ENCODE measurements at places on chromosomes 7 and 10.
A peak's percentile ranks its signal among the peaks of the same experiment; 100 is the strongest.

- no peak for DNase-seq
- peaks cover 44% of the 10 kb centered on the region for H3K27me3 ChIP-seq
- no peaks in the 10 kb centered on the region for H3K36me3 ChIP-seq
- H3K4me1 ChIP-seq: peaks cover 3% of the 10 kb centered on the region
These were observed 135.9 kb downstream of the ZNF92 start for GRCh38 chr7:65509368-65510186.

DNA sequence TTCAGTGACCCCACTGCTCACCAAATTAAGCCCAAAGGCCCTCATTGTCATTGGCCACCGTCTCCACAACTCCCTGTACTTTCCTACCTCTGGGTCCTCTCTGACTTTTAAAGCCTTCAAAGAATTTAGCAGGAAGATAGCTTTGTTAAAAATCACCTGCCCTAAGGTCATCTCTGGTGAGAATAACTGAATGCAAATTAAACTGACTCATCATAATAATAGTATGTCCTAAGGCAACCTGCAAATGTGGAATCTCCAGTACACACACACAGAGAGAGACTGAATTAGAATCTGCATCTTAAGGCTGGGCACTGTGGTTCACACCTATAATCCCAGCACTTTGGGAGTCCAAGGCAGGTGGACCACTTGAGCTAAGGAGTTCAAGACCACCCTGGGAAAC, 24.1 kb downstream of the OAT start:
- DNase-seq: no peak
- H3K36me3 ChIP-seq: peaks cover 7% of the 10 kb centered on the region
- H3K27ac ChIP-seq: no peak overlapping the region
- H3K4me1 ChIP-seq: no peaks in the 10 kb centered on the region
- H3K27me3 ChIP-seq: no peaks in the 10 kb centered on the region
- H3K4me3 ChIP-seq: no peak overlapping the region

GRCh38 chr10:33211106-33211878, 123.2 kb downstream of the NRP1 start:
- H3K4me1 ChIP-seq: peaks cover 13% of the 10 kb centered on the region
- peak overlapping the region; percentile 63 for H3K27ac ChIP-seq
- no peak overlapping the region for H3K4me3 ChIP-seq
- no peak for DNase-seq
- peaks cover 33% of the 10 kb centered on the region for H3K36me3 ChIP-seq
- H3K27me3 ChIP-seq: no peaks in the 10 kb centered on the region

DNA sequence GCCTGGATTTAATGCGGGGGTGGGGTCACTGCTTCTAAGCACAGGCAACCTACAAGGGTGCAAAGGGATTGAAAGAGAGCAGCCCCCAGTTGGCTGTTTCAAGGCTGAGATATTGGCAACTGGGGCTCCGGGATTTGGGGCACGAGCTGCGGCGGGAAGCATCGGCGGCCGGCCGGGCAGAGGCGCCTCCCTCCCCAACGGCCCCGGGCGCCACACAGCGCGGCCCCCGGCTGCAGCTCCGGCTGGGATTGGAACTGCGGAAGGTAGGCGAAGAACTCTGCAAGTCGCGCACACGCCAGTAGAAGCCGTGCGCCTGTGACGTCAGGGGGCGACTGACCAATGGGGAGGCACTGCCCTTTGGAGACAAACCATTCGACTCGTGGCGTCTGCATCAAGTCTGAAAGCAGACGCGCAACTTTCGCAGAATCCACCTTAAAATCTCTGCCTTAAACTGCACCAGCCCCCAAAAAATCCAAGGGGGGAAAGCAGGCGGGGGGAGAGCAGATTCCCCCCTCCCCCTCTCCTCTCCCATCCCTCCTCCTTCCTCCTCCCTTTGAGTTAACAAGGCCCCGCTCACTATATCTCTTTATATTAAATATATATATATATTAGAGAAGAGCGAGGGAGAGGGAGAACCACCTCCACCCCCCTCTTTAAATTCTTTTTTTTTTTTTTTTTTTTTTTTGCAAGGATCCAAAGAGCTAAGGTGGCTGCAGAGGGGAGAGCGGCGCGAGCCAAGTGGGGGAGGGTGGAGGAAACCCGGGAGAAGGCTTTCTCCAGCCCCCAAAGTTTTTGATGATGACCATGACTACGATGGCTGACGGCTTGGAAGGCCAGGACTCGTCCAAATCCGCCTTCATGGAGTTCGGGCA, at the start of gene DLX6:
DLX6 (plus strand) TSS at position 371 of the 872 bp plus-strand sequence; CDS start at position 796, 425 bp downstream.
- DNase-seq: peak; percentile 77
- H3K27ac ChIP-seq: peak within 1 kb of the TSS; percentile 92
- peaks cover 92% of the 10 kb centered on the region for H3K27me3 ChIP-seq
- peaks cover 32% of the 10 kb centered on the region for H3K4me1 ChIP-seq
- peaks cover 21% of the 10 kb centered on the region for H3K36me3 ChIP-seq

GRCh38 chr7:13132314-13132713, 444.9 kb downstream of the ARL4A start:
- no peaks in the 10 kb centered on the region for H3K27me3 ChIP-seq
- no peak overlapping the region for H3K27ac ChIP-seq
- H3K4me1 ChIP-seq: no peaks in the 10 kb centered on the region
- peaks cover 7% of the 10 kb centered on the region for H3K36me3 ChIP-seq

DNA sequence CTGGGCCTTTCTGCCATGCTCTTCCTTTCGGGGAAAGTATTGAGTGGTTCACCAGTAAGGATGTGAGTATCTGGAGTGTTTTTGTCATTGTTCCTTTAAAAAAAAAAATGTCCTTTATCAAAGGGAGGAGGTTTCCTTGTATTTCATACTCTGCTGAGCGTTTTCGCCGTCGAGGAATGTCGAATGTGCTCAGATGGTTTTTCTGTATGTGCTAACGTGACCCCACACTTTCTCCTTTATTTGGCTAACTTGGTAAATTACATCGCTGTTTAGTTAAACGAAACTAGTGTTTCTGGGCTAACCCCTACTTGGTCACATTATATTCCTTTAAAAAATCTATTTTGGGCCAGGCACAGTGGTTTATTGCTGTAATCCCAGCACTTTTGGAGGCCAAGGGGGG, 45.9 kb downstream of the INPP5A start:
- peaks cover 30% of the 10 kb centered on the region for H3K4me1 ChIP-seq
- no peak overlapping the region for H3K4me3 ChIP-seq
- H3K27ac ChIP-seq: peak overlapping the region; percentile 4
- H3K27me3 ChIP-seq: no peaks in the 10 kb centered on the region
- no peak for DNase-seq
- peaks cover 11% of the 10 kb centered on the region for H3K36me3 ChIP-seq

GRCh38 chr10:49585387-49585786, 24.7 kb upstream of the SLC18A3 start:
- H3K4me1 ChIP-seq: peaks cover 1% of the 10 kb centered on the region
- H3K36me3 ChIP-seq: no peaks in the 10 kb centered on the region
- DNase-seq: no peak
- H3K4me3 ChIP-seq: no peak overlapping the region

GRCh38 chr10:10687751-10688150, 329.9 kb upstream of the CELF2 start:
- DNase-seq: no peak
- H3K27me3 ChIP-seq: peaks cover 2% of the 10 kb centered on the region
- H3K4me3 ChIP-seq: no peak overlapping the region
- H3K36me3 ChIP-seq: no peaks in the 10 kb centered on the region

GRCh38 chr7:7176406-7177043, 5.8 kb upstream of the C1GALT1 start:
- no peak overlapping the region for H3K4me3 ChIP-seq
- H3K27ac ChIP-seq: peak overlapping the region; percentile 92
- no peak for DNase-seq
- H3K4me1 ChIP-seq: peaks cover 32% of the 10 kb centered on the region
- H3K36me3 ChIP-seq: peaks cover 4% of the 10 kb centered on the region

DNA sequence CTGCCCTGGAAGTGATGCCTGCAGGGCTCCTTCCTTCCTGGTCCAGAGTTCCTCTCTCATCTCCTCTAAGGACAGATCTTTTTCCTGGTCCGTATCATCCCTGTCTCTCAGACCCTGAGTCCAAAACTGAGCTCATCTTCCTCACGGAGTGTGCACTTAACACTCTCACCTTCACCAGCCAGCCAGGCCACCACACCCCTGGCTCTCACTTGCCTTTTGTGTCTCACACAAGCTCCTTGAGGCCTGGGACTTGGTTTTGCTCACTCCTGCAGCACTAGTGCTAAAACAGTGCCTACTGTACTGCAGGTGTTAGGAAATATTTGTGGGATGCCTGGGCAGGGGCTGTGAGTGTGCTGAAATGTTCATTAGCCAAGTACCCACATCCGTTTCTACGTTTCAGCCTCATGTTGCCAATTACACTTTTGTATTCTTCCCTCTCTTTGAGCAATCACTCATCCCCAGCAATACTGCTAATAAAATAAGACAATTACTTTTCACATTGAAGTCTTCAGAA, 21.4 kb upstream of the PARP12 start:
- peaks cover 3% of the 10 kb centered on the region for H3K27me3 ChIP-seq
- no peak overlapping the region for H3K27ac ChIP-seq
- H3K36me3 ChIP-seq: peaks cover 2% of the 10 kb centered on the region
- H3K4me1 ChIP-seq: peaks cover 4% of the 10 kb centered on the region

DNA sequence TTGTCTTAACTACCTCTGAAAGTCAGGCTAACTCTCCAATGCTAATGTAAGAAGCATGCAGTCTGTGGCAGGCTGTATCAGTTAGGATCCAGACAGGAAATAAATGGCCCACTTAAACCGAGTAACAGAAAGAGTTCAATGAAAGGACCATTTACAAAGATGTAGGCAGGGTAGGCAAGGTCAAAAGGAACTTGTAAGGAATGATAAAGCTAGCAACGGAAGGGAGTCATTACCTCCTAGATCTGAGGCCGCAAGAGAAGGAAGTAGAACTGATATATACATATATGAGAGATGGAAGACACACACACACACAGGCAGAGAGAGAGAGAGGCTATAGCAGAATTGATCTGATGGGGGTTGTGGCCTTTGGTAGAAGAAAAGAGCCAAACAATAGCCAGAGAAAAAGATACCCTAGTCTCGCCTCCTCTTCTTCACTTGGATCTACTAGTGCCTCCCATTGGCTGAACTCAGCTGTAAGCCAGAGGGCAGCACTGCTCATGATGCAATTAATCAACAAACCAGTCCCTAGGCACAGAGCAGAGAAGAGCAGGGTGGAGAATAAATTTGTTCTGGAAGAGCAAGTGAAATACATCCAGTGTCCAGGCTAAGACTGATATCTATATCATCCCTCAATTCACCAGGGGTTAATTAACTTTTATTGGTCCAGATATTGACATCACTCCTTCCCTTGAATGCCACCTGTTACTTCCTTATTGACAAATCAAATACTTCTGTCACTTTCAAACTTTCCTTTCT, 91.2 kb downstream of the LSMEM1 start:
- DNase-seq: no peak
- peak overlapping the region; percentile 4 for H3K27ac ChIP-seq
- H3K4me3 ChIP-seq: no peak overlapping the region
- peaks cover 16% of the 10 kb centered on the region for H3K27me3 ChIP-seq
- no peaks in the 10 kb centered on the region for H3K36me3 ChIP-seq

GRCh38 chr7:112213735-112214134, 7.2 kb downstream of the ZNF277 start:
- no peak for DNase-seq
- H3K27me3 ChIP-seq: no peaks in the 10 kb centered on the region
- H3K36me3 ChIP-seq: no peaks in the 10 kb centered on the region
- peaks cover 18% of the 10 kb centered on the region for H3K4me1 ChIP-seq
- no peak overlapping the region for H3K4me3 ChIP-seq
- no peak overlapping the region for H3K27ac ChIP-seq

DNA sequence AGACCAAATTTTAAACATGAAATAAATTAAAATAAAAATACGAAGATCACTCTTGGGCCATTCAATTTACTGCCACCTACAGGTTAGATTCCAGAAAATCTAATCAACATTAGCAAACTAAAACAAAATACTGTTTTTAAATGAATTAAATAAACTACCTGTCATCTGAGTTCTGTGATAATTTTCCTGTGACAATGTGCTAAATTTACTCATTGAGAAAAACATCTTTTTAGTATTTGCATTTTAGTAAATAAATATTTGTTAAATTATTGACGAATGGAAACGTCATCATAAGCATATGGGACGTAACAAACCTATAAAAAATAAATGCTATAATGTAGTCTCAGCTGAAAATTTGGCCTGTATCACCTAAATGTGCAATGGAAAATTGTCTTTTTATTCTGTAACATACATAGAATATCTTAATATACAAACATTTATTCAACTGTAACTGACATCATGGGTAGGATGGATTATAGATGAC, 72.1 kb downstream of the ITGB8 start:
- H3K4me1 ChIP-seq: peaks cover 22% of the 10 kb centered on the region
- H3K27me3 ChIP-seq: no peaks in the 10 kb centered on the region
- H3K4me3 ChIP-seq: no peak overlapping the region
- no peak for DNase-seq
- peaks cover 7% of the 10 kb centered on the region for H3K36me3 ChIP-seq

DNA sequence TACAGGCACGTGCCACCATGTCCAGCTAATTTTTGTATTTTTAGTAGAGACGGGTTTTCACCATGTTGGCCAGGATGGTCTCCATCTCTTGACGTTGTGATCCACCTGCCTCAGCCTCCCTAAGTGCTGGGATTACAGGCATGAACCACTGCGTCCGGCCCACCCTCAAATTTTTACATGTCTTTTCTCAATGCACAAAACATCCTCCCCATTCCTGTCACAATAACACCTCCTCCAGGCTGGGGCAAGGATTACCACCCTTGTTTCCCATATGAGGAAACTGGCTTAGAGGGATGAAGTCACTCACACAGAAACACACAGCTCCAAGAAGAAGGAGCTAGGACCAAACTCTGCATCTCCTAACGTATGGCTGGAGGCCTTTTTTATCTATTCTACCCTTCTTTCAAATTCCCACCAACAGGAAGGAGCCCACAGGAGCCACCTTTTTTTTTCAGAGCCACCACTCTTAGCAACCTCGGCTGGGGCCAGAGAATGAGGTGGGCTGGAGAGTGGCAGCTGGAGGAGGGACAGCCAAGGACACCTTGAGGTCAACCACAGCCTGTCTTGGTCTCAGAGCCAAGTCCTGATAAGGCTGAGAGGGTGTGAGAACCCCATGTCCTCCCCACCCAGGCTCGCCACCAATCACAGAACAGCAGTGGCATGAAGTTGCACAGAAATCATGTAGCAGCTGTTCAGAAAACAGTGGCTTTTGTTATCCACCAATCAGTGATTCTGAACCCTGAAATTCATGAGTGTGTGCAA, 113.1 kb upstream of the PDLIM1 start:
- no peaks in the 10 kb centered on the region for H3K27me3 ChIP-seq
- no peak overlapping the region for H3K27ac ChIP-seq
- H3K36me3 ChIP-seq: no peaks in the 10 kb centered on the region
- no peak for DNase-seq

- DNase-seq: peak; percentile 87
- H3K4me3 ChIP-seq: no peak overlapping the region
- H3K4me1 ChIP-seq: peaks cover 5% of the 10 kb centered on the region
- no peak overlapping the region for H3K27ac ChIP-seq
- H3K27me3 ChIP-seq: peaks cover 4% of the 10 kb centered on the region
These were observed 28.4 kb downstream of the TMEM130 start for GRCh38 chr7:98841179-98841997.

DNA sequence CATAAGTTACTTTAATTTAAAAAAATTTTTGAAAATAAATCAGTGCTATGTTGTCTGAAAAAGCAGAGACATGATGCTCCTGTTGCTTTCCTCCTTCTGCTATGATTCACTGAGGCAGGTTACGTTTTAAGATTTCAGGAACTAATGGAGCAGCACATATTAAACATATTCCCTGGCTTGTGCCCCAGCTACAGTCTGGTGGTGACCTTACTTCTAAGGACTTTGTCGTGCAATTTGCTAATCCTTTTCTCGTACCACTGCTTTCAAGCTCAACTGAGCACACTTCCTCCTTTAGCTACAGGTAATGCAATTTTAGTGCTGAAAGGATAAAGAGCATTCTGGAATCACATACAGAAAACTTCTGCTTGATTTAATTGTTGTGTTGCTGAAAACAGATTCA, 16.2 kb upstream of the PRR15 start:
- H3K4me1 ChIP-seq: no peaks in the 10 kb centered on the region
- peaks cover 14% of the 10 kb centered on the region for H3K36me3 ChIP-seq

All from mesothelial cell of epicardium (in vitro differentiated cells).